ENCODE measurements at places on chromosomes 7 and 10.

DNA sequence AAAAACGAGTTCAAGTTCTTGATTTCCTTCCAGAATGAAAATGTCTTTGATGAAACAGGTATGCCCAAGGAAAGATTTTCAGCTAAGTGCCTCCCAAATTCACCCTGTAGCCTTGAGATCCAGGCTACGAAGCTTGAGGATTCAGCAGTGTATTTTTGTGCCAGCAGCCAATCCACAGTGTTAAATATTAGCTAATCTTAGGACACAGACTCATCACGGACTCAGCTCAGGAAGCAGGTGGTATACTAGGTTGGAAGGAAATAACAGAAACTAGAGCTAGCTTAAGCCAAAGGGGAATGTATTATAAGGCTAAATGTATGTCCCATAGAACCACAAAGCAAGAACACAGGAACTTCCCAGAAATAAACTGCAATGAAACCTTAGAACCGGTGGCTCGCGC lies 151.0 kb upstream of the PRSS1 start:
- DNase-seq = no peak

DNA sequence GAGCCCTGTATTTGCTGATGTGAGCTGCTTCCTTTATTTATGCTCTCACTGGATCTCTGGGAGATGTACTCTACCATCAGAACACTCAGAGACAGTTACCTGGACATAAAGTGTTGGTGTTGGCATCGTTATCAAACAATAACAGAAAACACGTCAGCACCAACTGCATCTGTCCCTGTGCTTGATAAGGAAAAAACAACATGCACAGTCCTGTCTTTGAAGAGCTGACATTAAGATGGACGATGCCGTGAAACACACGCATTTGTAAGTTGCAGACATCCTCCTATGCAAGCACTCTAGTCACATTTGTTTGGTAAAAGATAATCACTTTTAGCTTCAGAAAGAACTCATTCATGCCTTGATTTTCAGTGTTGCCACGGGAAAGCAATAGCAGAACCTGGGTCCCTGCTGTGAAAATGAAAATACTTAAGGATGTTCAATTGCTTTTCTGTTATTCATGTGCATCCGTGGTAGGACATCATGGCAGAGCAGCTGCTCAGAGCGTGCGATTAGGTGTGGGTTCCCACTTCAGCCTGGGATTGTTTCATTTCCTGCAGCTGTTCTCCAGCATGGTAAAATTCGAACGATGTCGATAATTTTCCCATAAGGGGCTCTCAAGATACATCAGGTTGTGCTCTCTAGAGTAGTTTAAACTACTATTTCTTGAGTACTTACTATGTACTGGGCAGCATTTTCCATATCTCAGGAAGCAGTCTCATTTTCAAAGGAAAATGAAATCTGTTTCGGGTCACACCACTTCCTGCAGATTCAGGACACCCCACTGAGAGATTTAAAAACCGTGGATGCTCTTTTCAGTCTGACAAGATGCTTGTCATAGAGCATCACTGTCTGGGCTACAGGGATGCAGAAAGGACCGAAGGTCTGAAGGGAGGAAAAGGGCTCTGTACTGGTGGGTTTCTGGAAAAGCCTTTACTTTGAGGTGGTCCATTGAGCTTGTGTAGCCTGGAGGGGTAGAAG lies 248.7 kb downstream of the CAMK1D start:
- DNase-seq = no peak

DNA sequence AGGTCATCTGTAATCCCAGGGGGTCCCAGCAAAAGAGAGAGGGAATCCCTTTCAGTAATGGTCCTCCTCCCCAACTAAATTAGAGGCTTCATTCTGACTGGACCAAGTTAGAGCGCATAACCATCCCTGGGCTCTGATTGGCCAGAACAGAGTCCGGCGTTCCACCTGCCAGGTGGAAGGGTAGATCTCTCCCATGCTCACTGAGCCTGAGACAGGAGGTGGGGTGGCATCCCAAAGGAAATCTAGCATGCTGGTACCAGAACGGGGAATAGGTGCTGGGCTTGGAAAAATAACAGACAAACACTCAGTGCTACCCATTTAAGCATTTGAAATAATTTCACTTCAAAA lies 21.0 kb upstream of the TSPAN33 start:
- DNase-seq = no peak

GRCh38 chr7:137619181-137619580 lies 227.6 kb downstream of the DGKI start:
- DNase-seq = no peak

- no peak for DNase-seq
These were observed 96.5 kb downstream of the ARMH3 start for GRCh38 chr10:101959346-101959916.

DNA sequence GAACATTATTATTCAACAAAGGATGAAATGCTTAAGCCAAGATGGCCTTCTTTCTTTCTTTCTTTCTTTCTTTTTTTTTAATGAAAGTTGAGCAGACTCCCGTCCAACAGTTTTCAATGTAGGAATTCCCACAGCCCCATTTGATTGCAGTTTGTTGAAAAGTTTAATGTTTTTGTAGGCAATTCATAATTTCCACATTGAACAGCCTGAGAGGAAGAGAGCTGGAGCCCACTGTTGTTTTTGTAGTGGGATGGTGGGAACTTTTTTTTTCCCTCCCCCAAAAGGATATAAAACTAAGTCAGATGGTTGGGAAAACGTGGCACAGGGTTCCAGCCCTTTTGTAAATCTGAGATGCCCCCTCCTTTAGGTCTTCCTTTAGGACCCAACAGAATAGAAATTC lies 86.6 kb downstream of the TCF7L2 start:
- no peak for DNase-seq

DNA sequence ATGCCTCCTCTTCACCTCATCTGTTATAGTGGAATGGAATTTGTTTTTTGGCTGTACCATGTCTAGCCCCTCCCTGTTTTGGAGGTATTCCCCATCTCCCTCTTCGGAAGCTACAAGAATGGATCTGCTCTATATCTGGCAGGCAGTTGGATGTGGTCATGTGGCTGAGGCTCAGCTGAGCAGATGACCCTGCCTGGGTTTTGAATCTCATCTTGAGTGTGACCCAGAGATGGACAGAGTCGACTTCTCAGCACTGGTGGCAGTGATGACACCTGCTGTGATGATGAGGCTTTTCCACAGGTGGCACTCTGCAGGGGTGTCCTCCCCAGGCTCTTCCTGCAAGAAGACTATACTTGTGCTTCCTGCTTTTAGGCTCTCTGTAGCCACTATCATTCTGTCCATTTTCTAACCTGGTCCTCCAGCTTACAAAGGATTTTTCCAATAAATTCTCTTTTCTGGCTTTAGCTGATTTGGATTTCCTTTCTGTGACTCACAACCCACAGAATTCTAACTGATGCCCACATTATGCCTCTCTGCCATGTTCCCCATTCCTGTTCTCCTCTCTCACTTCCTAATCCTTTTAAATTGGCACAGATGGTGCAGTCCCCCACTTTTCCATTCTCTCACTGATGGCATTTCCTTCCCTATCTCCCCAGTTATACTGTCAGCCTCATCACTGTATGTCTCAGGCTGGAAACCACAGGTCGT lies 7.5 kb upstream of the ARHGAP22 start:
- no peak for DNase-seq

GRCh38 chr10:124079864-124080263 lies 13.5 kb downstream of the CHST15 start:
- no peak for DNase-seq

GRCh38 chr10:108956149-108956548 lies 967.2 kb downstream of the XPNPEP1 start:
- no peak for DNase-seq

DNA sequence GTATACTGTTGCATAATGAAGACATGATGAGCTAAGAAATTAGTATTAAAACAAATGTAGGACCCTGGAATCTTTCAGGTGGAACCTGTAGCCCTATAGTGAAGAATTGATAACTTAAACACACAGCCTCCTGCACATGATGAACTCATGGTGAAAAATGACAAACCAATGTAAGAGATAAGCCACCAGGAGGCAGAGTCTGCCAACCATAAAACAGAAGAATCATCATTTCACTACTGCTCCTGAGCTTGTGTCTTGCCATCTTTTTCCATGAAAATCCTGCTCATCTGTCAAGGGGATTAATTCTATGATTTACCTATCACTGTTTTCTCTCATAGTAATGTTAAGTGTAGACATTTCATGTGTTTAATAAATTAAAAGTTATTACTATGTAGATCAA lies 363.9 kb downstream of the MALRD1 start:
- DNase-seq = no peak

GRCh38 chr7:137994216-137994615 lies 7.7 kb downstream of the CREB3L2 start:
- DNase-seq = no peak

- DNase-seq = no peak
These were observed 68.7 kb upstream of the PDLIM1 start for GRCh38 chr10:95359466-95359865.

DNA sequence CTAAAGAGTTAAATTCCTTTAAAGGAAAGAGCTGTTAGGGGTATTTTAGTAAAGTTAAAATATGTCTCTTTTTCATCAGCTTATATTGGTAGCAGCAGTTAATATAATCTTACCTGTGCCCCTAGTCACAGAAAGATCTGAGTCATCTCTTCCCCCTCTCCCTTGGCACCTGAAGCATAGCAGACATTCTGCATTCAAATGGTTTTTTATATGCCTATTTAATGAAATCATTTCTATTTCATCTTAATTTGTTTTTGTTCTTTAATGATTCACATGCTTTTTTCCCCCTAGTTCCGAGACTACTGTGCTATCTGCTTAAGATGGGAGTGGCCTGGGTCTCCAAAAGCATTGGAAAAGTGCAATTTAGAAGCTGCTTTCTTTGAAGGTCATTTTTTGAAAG lies 33.3 kb downstream of the FHIP2A start:
- DNase-seq = no peak

DNA sequence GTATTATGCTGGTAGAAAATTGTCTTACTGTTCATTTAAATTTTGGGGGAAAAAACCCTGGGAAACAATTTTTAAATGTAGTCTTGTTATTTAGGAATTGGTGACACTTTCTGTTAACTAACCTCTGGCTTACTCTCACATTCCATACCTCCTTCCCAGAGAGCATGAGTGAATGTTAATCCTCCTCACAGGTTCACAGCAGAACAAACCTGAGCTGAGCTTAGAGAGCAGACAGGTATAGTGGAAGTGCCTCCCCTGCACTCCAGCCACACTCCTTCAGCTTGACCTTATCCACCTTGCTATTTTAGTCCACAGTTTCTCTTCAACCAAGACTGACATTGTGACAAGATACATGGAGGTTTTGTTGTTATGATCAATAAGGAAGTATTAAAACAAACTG lies 235.9 kb downstream of the FOXP2 start:
- DNase-seq = no peak

GRCh38 chr7:90661290-90662151 lies 65.4 kb downstream of the CDK14 start:
- no peak for DNase-seq

GRCh38 chr7:5528071-5528814 lies 104.6 kb upstream of the TNRC18 start:
- DNase-seq = peak; percentile 41

GRCh38 chr7:55588379-55588699 lies 16.0 kb upstream of the VOPP1 start:
- DNase-seq = no peak

- no peak for DNase-seq
These were observed 25.6 kb downstream of the PRLHR start for GRCh38 chr10:118569882-118570252.

DNA sequence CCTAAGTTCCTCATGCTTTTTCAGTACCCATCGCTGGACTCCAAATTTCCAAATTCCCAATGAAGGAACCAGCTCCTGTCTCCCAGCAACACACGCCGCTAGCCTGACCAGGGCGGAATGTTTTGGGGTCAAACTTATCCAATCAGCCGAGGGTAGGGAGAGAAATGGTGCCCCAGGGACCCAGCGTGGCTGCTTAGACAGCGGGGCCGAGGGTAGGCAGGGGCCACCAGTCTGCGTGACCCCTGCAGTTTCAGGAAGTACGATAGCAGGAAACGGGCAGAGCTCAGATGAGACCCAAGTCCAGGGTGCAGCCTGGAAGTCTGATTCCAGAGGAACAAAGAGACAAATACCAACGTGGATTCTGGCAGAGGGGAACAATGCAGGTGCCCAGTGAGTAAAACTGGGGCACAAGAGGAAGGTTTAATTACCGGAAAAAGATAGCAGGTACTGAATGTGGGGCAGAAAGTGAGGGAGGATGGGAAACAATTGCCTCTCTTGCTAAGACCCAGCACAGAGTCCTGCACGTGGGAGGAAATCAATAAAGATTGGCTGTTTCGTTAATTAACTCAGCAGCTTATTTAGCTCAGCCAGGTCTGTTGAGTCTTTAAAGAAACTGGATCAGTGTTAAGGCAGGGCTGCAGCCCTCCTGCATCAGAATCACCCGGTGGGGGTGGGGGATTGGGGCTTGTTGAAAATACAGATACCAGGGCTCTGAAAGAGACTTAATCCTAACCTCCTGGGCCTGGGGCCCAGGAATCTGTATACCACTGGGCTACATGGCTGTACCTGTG lies 50.4 kb upstream of the NFE2L3 start:
- DNase-seq = no peak

DNA sequence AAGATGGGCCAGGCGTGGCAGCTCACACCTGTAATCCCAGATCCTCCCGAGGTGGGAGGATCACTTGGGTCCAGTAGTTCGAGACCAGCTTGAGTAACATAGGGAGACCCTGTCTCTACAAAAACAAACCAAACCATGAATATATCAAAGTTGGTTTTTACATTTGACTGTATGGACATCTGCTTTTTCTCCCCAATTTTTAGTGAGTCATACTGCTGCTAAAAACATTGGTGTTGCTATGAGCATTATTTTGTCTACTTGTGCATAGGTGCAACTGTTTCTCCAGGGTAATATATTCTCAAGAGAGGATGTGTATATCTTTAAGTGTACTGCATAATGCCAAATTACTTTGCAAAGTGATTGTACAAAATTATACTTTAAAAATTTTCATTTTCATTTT lies 769 bp upstream of the TMEM248 start:
- no peak for DNase-seq

DNA sequence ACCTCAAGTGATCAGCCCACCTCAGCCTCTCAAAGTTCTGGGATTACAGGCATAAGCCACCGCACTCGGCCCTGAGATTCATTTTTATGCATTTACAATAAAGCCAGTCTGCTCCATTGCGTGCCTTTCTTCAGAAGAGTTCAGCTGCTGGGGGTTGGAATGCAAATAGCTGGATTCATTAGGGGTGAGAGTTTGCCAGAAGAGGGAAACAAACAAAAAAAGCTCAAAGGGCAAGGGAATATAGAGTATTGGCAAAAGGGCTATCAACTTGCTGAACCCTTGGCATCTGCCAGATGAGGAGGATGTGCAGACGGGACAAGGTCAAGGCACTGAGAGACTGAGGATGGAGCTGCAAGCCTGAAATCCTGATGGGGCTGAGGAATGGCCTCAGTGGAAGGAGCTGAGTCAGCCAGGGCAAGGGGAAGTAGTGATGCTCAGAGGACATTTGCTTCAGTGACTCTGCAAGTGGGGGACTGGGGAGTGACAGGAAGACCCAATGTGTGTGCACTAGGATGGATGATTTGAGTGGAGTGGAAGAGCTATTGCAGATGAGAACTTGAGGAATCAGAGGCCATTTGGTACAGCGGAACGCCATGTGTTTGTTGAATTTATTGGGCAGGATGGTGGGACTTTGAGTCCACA lies 75.0 kb upstream of the ARMC3 start:
- DNase-seq = no peak

- no peak for DNase-seq
These were observed 81.0 kb upstream of the PRSS58 start for GRCh38 chr7:142338633-142339501.

Data from activated T-cell treated with anti-CD3 and anti-CD28 coated beads for 1 hour (primary cell).